Omental fat pad (tissue), 4 donors: ENCODE measurements at places on chromosomes 3 and 15. TPM values are rescaled to one million over a fixed set of nuclear protein-coding genes. Genes with fewer than 3 reads are reported as not detected.

SLC25A20 gene
- total RNA-seq, result 34.0 TPM

TRMT10C gene
- 24.5 TPM for total RNA-seq

GRCh38 chr3:40200692-40201316 lies 108.7 kb upstream of the EIF1B start:
- DNase-seq, result no peak

DNA sequence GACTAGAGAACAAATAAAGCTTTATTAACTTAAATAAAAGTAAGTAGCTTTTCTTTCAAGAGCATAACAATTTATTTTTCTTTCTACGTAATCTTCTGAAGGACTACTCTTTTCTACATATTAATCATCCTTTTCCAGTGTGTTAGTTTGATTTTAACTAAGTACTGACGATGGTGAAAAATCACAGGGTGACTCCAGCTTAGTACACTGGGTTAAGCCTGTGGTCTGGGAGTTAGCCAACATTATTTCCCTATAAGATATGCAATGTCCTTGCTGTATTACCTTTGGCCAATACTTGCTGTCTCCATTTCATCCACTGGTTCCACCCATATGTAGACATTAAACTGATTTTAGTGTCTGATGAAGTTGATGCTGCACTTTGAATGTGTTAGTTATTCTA lies 508.6 kb upstream of the SUCLG2 start:
- no peak for DNase-seq

GRCh38 chr3:141929341-141929995 lies 53.0 kb downstream of the ATP1B3 start:
- no peak for DNase-seq

DNA sequence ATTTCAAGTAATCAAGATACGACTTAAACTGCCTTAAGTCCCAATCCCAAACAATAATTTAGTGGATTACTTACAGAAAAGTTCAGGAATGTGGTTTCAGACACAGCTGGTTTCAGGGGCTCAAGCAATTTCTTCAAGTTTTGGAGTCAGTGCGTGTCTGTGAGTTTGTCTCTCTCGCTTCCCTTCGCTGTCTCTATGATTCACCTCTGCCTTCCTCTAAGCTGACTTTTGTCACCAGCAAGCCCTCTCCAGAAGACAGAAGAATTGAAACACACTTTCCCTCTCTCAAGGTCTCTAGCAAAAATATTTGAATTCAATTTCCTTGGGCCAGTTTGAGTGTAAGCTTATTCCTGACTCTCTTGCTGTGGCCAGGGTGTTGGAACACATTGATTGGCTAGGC lies 392.4 kb downstream of the EDEM1 start:
- DNase-seq, result no peak
